ENCODE measurements at places on chromosomes 4 and X.

DNA sequence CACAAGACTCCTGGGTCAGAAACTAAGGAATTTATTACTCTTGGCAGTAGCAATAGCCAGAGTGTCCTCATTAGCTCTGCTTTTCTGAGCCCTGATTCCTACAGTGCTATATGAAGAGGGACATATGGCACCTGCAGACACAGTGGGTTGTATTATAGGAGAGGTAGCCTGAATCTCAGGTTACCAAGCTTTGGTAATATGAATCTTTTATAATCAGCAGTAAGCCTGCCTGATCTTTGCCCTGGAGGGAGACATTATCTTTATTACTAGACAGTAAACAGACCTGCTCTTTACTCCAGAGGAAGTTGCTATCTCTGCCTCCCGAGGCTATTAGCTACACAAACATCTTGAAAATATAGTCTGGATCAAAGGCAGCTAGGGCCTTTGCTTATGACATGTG, 62.5 kb upstream of the HOPX start:
- no peak for DNase-seq

- DNase-seq, result no peak
Measured at GRCh38 chr4:140726776-140727500, 29.2 kb downstream of the TBC1D9 start.

- DNase-seq, result no peak
Measured at GRCh38 chrX:17390419-17390850, 15.4 kb downstream of the NHS start.

GRCh38 chr4:76850010-76850441, 47.9 kb downstream of the SOWAHB start:
- DNase-seq, result no peak

- DNase-seq, result no peak
Measured at GRCh38 chr4:76322236-76322635, 15.7 kb downstream of the STBD1 start.

GRCh38 chr4:3845094-3845743, 79.0 kb downstream of the ADRA2C start:
- no peak for DNase-seq

- no peak for DNase-seq
Measured at GRCh38 chr4:42149004-42149403, 3.5 kb downstream of the BEND4 start.

DNA sequence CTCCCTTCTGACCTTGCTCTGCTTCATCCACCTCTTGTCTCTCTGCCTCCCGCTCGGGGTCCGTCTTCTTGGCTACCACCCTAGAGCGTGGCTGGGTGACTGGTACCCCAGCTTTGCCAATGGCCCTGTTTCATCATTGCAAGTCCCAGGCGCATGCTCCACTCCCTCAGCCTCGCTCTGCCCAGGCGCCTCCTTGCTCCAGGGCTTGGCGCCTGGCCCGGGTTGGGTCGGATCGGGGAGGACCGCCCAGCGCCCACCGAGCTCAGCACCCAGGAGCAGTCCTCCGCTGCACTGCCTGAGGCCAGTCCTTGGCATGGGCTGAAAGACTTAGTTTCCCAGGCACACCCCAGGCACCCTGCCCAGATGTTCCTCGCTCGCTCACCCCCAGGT, 577 bp downstream of the BGN start:
- DNase-seq, result no peak

DNA sequence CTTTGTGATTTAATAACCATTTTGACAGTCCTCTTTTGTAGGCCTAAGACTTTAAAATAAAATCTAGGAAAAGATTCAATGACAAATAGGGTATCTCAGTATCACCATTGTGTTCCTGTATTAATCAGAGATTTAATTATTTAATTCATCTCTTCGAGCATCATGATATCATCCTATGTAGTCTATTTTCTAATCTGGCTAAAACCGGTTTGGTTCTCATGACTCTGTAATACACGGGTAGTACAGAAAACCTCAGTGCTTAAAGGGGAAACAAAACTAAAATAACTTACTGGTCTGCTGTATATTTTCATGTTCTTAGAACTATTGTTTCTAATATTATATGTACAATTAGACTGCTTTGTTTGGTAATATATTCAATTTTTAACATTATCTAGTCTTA, 23.7 kb upstream of the FBXW7 start:
- DNase-seq, result no peak

DNA sequence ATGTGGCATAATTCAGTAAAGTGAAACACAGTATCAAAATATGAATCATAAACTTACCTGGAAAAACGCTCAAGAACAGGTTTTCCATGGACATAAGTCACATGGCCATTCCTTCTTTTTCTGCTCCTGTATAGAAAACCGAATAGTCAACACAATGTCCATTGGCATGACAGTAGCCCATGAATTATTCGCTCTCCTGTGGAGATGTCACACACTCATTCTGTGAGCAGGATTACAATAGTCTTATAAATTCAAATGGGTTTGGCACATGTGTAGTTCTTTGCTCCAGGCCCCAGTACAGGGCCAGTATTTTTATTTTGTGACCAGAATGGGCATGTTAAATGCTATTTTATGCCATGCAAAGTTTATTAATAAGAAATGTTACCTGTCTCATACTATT, 15.1 kb upstream of the CXCL13 start:
- no peak for DNase-seq

DNA sequence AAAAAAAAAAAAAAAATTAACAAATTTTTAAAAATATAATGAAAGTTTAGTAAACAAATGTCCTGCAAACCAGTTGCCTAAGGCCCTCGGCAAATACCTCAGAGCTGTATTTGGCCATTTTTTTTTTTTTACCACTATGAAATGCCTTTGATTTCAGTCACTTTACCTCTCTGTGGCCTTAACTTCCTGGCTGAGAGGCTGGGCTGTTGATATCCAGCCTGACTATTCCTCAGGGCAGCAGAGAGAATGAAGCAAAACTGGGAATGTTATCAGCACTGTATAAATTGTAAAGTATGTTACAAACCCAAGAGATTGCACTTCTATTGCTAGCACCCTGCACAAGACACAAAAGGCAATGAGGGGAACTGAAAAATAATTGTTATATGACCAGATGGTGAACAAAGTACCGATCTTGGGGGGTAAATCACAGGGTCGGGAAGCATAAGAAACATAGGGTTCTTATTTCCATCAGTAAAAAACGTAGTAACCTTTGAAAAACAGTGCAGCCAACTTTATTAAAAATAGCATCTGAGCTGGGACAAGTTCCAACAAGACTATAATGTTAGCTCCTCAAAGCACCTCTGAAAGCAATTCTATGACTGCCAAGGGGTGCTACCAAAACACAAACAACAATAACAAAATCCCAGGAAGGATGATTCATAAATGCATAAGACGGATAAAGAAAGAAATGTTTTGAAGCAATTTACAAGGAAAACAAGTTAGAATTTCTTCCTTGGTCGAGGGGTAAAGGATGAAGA, 18.1 kb downstream of the USP46 start:
- DNase-seq, result no peak

DNA sequence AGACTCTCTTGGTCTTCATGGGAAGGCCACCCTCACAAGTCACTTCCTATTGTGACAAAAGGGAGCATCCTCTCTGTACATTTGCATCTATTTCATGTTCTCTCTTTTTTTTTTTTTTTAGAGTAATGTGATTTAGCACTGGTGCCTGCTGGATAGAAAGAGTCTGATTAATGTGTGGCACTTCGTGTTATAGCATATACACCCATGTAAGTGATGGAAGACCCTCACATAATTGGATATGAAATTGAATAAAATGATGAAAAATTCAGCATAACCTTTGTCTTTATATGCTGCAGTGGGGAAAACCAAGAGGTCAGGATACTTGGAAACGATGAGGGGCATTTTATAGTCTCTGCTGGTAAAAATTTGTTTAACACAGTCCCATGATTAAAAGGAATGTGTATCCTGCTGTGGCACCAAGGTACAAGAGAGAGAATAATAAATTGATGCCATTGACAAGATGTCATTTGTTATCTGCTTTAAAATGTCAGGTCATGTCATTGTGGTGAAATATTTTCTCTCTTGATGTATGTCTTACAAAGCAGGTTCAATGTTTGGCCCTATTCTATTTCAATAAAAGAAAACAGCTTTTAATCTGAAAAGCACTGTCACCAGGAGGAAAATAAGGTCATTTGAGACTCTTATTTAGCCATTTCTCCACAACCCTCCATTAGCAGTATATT, 1115.4 kb downstream of the STPG2 start:
- DNase-seq, result no peak

GRCh38 chr4:41538887-41539498, 1.0 kb downstream of the LIMCH1 start:
- DNase-seq, result no peak

GRCh38 chr4:74328501-74328900, 20.2 kb downstream of the EPGN start:
- DNase-seq, result no peak

DNA sequence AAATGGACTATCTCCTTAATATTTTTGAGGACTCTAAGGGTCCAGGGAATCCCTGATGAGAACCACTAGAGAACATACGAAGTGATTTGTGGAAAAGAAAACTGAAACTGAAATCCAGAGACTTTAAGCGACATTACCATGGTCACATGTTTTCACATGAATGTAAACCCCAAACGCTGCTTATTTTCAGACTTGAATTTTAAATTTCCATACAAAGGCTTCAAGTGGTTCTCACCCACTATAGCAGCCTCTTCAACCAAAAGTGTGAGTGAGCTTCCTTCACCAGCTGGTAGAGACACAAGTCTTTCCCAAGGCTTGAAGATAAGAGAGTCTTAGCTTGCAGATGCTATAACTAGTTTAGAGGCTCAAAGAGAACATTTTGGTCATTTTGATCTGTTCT, 232.7 kb downstream of the MGST2 start:
- no peak for DNase-seq

- DNase-seq, result no peak
Measured at GRCh38 chrX:150100261-150100660, 162.0 kb upstream of the EOLA2 start.

DNA sequence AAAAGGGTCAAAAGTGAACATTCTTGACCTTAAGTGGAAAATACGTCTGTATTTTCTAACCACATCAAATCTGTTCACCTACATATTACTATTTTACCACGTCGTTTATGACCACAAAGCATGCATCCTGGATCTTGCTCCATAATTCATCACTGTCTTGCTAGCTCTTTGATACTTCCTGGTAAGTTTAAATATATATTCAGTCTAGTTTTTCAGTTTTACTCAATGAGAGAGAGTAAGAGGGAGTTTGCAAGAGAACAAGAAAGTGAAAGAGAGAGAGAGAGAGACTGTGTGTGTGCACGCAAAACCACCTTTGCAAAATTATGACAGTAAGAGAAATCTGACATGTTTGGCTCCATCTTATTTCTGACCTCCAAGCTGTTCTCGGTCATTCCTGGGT, 173.7 kb upstream of the GALNTL6 start:
- no peak for DNase-seq

DNA sequence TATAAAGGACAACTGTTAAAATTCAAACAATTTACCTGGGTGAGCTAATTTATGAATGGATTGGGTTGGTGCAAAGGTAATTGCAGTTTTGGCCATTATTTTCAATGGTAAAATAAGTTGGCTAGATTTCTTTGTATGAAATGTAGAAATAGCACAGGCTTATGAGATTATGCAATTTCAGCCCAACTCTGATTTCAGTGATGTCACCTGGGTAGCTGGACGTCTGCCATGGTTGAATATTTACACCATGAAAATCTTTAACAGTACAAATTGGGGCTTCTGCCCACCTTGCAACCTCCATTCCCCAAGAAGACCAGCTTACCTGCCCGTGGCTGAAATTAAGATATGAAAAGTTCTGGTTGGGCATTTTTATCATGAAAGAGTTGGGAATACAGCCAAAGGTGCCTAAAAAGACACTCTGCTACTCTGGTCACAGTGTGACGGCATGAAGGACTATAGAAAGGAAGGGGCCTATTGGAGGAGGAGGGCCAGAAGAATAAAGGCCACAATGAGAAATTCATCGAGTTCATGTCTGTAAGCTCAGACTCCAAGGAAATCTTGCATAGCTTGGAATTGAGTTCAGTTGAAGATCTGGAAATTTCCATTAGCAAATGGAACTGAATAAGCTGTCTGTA, 29.7 kb downstream of the EGF start:
- no peak for DNase-seq

DNA sequence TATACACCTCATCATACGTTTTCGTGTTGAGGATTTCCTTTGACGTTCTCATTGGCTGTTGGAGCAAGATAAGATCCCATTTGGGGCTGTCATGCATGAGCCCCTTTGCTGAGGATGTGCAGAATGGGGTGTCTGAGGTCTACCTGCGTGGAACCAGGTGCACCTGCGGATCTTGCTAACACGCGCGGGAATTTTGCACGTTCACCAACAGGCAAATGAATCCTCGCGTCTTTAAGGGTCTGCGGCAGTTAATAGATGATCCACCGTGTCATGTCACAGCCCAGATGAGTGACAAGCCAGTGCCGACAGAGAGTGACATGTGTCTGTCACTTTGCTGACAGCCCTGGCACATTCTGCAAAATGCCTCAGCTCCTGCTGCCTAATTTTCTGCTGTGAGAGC, 56.3 kb upstream of the SHOX start:
- DNase-seq, result no peak

DNA sequence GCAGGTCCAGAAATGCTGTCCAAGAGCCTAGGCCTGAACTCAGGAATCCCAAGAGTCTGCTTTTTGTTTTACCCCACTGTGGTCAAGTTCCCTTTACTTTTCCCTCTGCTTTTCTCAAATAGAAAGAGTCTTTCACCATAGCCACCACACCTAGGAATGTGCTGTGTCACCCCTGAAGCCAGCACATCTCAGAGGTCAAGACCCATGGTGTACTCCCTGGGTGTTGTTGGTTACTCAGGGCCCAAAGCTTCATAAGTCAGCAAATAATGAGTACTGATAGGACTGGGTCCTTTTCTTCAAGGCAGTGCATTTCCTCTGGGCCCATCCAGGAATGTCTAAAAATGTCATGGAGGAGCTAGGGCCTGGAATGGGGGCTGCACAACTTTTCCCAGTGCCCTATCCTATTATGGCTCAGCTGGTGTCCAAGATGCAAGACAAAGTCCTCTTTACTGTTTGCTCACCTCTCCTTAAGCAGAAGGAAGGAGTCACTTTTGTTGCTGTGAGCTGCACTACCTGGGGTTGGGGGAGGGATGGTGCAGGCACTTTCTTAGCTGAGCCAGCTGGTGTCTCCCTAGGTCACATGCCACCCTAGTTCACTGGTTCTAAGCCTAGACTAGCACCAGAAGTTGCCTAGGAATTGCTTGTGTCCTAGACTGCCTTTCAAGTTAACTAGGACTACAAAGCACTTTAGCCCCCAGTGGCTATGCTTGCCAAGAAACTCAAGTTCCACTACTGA, 62.4 kb upstream of the RXFP1 start:
- no peak for DNase-seq

GRCh38 chrX:18203631-18204030, 17.1 kb downstream of the BEND2 start:
- DNase-seq, result no peak

Measured in stimulated activated CD8-positive, alpha-beta memory T cell treated with anti-CD3 and anti-CD28 coated beads, Interleukin-7, amount 100 ng/mL, for 4 hours (primary cell).